ENCODE measurements at places on chromosomes 7 and 10.

DNA sequence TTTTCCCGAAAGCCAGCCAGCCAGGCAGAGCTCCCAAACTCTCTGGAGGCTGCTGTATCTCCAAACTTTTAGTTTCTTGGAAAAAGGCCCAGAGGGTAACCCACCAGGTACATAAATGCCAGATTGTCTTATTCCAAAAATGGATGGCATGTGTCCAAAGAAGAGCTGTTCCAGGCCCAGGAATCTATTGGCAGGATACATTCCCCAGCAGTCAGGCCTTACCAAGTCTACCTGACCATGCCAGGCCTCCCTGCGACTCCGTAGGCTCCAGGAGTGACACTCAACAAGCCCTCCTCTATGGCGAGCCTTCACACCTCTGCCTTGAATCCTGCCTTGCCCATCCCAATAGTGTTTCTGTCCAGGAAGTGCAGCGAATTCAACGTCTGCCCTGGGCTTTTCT, 95.6 kb downstream of the GRB10 start:
- DNase-seq = no peak
- no peaks in the 10 kb centered on the region for H3K36me3 ChIP-seq
- no peaks in the 10 kb centered on the region for H3K27me3 ChIP-seq

DNA sequence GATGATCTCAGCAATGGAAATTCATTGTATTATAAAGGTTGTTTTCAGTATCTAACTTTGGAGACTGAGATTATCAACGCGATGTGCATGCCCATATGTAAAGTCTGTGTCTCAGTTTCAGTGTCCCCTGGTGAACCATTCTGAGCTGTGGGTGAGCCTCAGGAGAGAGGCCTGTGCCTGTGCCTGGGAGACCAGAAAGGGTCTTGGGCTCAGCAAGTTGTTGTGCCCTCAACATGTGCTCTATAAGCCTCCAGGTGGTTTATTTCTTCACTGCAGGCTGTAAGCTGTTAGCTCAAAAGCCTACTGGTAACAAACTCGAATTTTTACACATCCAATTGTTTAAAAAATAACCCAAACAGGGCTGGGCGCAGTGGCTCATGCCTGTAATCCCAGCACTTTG, 151.9 kb downstream of the PKD1L1 start:
- H3K27ac ChIP-seq = no peak overlapping the region
- no peak overlapping the region for H3K4me3 ChIP-seq
- no peaks in the 10 kb centered on the region for H3K27me3 ChIP-seq
- no peaks in the 10 kb centered on the region for H3K36me3 ChIP-seq

- H3K4me1 ChIP-seq = peaks cover 12% of the 10 kb centered on the region
- no peaks in the 10 kb centered on the region for H3K27me3 ChIP-seq
- no peak for DNase-seq
- no peak overlapping the region for H3K4me3 ChIP-seq
Measured at GRCh38 chr10:31584098-31584631, 265.1 kb downstream of the ZEB1 start.

DNA sequence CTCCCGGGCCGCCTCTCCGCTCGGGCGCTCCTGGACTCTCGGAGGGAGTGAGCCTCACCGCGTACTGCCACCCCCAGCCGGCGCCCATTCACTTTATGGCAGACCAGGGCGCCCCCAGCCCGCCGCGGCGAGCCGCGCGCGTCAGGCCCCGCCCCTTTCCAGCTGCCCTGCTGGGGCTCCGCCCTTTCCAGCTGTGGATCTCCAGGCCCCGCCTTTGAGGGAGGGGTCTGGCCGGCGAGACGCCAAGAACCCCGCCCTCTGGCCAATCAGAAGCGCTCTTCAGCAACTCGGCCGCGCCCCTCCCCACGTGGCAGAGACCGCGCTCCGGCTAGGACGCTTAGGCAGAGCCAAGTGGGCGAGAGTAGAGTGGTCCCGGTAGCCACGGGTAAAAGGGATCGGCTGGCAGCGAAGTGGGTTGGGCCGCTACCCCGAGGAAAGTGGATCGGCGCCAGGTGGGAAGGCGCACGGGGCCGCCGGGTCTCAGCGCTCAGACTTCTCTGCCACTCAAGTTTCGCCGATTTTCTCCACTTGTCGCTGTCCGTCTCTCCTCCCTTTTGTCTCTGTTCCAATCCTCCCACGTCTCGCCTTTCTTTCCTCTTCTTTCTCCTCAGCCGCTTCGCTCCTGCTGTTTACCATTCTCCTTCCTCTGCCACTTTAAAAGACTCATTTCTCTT, at the start of gene PITX3:
Gene PITX3, minus strand, starts transcription at position 69 of the 674 bp plus-strand sequence. CDS start 9,432 bp downstream, outside the sequence.
- peak within 1 kb of the TSS; percentile 80 for H3K4me3 ChIP-seq
- peak; percentile 94 for DNase-seq
- H3K4me1 ChIP-seq = peaks cover 53% of the 10 kb centered on the region
- no peaks in the 10 kb centered on the region for H3K36me3 ChIP-seq
- H3K27ac ChIP-seq = peak within 1 kb of the TSS; percentile 87

- H3K27me3 ChIP-seq = no peaks in the 10 kb centered on the region
- H3K27ac ChIP-seq = no peak overlapping the region
- H3K36me3 ChIP-seq = no peaks in the 10 kb centered on the region
- H3K4me1 ChIP-seq = no peaks in the 10 kb centered on the region
Measured at GRCh38 chr10:95819620-95820329, 63.8 kb downstream of the ENTPD1 start.

- H3K27ac ChIP-seq = peak overlapping the region; percentile 78
- H3K27me3 ChIP-seq = no peaks in the 10 kb centered on the region
- peak; percentile 74 for DNase-seq
- H3K4me1 ChIP-seq = peaks cover 38% of the 10 kb centered on the region
Measured at GRCh38 chr10:5416981-5417380, 4.6 kb downstream of the NET1 start.

- no peak overlapping the region for H3K27ac ChIP-seq
- no peak overlapping the region for H3K4me3 ChIP-seq
- peaks cover 1% of the 10 kb centered on the region for H3K4me1 ChIP-seq
- no peaks in the 10 kb centered on the region for H3K36me3 ChIP-seq
- no peak for DNase-seq
- no peaks in the 10 kb centered on the region for H3K27me3 ChIP-seq
Measured at GRCh38 chr10:89469517-89469916, 55.1 kb downstream of the IFIT5 start.

- H3K36me3 ChIP-seq = no peaks in the 10 kb centered on the region
- H3K4me1 ChIP-seq = no peaks in the 10 kb centered on the region
- H3K27me3 ChIP-seq = no peaks in the 10 kb centered on the region
- no peak for DNase-seq
- no peak overlapping the region for H3K4me3 ChIP-seq
Measured at GRCh38 chr10:33087152-33087551, 129.1 kb upstream of the ITGB1 start.

DNA sequence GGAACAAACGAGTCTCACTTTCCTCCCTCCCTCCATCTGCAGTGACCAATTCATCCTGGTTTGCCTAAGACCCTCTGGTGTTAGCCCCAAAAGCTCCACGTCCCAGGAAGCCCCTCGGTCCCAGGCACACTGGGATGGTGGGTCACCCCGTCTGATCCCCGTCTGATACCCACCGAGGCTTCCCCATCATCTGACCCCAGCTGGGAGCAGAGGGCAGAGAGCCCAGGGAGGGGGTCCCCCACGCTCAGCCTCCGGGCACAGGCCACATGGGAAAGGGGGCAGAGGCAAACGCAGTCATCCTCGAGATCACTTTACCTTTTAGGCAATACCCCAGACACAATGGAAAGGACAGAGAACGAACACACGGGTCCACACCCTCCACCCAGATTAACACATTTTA, 291.6 kb upstream of the PPP2R2D start:
- H3K4me1 ChIP-seq = no peaks in the 10 kb centered on the region
- no peak overlapping the region for H3K27ac ChIP-seq
- no peaks in the 10 kb centered on the region for H3K27me3 ChIP-seq
- no peak overlapping the region for H3K4me3 ChIP-seq
- no peak for DNase-seq

- no peak overlapping the region for H3K4me3 ChIP-seq
- H3K4me1 ChIP-seq = no peaks in the 10 kb centered on the region
- DNase-seq = no peak
Measured at GRCh38 chr10:2700626-2701305, 366.6 kb upstream of the PFKP start.

DNA sequence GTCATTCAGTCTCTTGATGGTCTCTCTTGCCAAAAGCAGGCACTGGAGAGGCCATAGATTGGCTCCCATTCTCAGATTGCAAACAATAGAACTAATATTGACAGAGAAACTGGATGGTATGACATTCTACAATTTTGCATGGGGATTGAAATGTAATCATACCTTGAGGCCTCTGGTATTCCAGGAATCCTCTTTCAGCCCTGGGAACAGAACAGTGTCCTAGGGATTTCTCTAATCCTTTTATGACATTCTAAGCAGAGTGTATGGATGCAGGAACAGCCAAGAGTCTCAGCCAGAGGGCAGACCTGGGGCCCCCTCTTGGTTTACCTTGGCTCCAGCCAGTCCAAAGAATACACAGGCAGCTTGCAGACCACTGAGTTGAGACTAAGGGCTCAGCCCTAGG, 206.4 kb downstream of the KCNMA1 start:
- H3K4me3 ChIP-seq = no peak overlapping the region
- no peak overlapping the region for H3K27ac ChIP-seq
- H3K36me3 ChIP-seq = no peaks in the 10 kb centered on the region

GRCh38 chr10:102583435-102584417, 60.6 kb upstream of the TRIM8 start:
- H3K4me1 ChIP-seq = peaks cover 3% of the 10 kb centered on the region
- H3K36me3 ChIP-seq = no peaks in the 10 kb centered on the region
- peak; percentile 69 for DNase-seq
- H3K27ac ChIP-seq = no peak overlapping the region
- H3K27me3 ChIP-seq = no peaks in the 10 kb centered on the region

DNA sequence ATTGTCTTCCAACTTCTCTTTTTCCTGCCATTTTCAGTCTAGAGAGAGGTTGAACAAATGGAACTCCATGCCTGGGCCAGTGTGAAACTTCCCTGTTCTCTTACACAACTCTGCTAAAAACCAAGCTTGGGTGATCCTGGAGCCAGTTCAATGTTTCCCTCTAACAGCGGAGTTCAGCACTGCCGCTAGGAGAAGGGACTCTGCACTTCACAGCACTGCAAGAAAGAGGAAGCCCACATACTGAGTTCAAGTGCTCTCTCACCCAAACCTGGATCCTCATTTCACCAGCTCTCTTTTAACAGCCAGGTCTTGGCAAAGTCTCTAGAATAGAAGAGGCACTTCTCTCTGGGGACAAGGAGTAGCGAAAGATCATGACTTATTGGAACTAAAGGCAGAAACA, 18.8 kb downstream of the FOXI2 start:
- no peak for DNase-seq
- no peaks in the 10 kb centered on the region for H3K36me3 ChIP-seq
- H3K4me3 ChIP-seq = no peak overlapping the region
- H3K27me3 ChIP-seq = no peaks in the 10 kb centered on the region
- H3K4me1 ChIP-seq = no peaks in the 10 kb centered on the region

GRCh38 chr7:112453505-112454171, 3.4 kb downstream of the IFRD1 start:
- H3K27me3 ChIP-seq = no peaks in the 10 kb centered on the region
- H3K27ac ChIP-seq = peak overlapping the region; percentile 96
- peaks cover 28% of the 10 kb centered on the region for H3K36me3 ChIP-seq

DNA sequence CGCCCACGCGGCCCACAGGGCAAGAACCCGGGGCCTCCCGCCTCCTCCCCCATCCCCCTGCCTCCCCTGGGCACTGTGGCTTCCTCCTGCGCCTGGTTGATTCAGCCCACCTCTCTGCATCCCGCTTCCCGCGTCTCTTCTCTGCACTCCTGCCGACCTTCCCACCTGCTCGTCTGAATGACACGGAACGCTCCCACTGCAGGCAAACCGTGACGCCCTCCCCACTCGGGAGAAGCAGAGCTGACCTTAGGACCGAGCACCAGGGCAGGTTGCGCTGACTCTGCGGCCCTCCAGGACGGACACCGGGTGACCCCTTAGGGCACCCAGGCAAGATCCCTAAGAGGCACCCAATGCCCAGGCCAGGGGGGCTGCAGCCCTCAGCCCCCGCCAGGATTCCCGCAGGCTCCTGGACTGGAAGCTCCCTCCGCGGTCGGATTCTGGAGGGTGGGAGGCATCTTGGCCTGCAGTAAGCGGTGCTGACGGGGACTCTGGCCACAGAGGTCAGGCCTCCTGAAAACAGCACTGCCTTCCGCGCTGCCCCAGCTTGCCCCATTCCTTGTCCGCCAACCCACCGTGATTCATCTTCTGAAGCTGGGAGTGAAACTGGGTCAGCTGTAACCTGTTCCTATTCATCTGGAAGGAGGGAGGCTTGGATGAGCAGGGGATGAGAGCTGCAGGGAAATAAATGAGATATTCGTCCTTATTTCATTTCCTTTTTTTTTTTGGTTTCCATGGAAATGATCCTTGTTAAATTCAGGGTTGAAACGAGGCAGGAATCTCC, 990 bp downstream of the CALML3 start:
- no peak overlapping the region for H3K27ac ChIP-seq
- no peak for DNase-seq
- no peaks in the 10 kb centered on the region for H3K36me3 ChIP-seq
- H3K27me3 ChIP-seq = no peaks in the 10 kb centered on the region
- H3K4me1 ChIP-seq = no peaks in the 10 kb centered on the region

GRCh38 chr7:149824748-149825566, 13.2 kb upstream of the ZNF862 start:
- H3K4me1 ChIP-seq = no peaks in the 10 kb centered on the region
- H3K4me3 ChIP-seq = no peak overlapping the region
- no peak for DNase-seq
- no peaks in the 10 kb centered on the region for H3K27me3 ChIP-seq

DNA sequence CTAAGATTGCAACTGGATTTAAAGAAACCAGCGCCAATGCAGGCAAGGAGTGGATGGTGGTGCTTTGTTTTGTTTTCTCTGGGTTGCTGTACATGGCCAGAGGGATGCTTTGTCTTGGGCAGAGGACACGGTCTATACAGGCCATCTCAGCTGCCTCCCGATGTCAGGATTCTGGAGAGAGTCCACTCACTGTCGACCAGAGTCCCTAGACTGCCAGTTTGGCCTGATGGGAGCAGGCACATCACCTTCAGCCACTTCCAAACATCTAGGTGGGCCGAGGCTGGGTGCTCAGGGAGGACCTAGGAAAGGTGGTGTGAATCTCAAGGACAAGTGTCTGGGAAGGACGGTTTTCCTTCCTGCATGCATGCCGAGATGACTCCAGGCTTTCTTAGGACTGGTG, 152.1 kb downstream of the BUB3 start:
- no peaks in the 10 kb centered on the region for H3K27me3 ChIP-seq
- no peaks in the 10 kb centered on the region for H3K36me3 ChIP-seq
- DNase-seq = no peak
- no peak overlapping the region for H3K27ac ChIP-seq

Measured in gastrocnemius medialis (tissue), 4 donors.